ENCODE measurements at places on chromosomes 12 and 14. TPM values are rescaled to one million over a fixed set of nuclear protein-coding genes. Genes with fewer than 3 reads are reported as not detected.

The OR5AU1 gene
- total RNA-seq, result not detected

The NELL2 gene
- 1.0 TPM for total RNA-seq

The PRIMA1 gene
- 0.52 TPM for total RNA-seq

The LAG3 gene
- total RNA-seq, result not detected

The ACSS3 gene
- 14.6 TPM for total RNA-seq

The ST8SIA1 gene
- 5.2 TPM for total RNA-seq

Data from skeletal muscle tissue (tissue), 5 donors.